ENCODE measurements at places on chromosomes 2 and 18. TPM values are rescaled to one million over a fixed set of nuclear protein-coding genes. Genes with fewer than 3 reads are reported as not detected.
A peak's percentile ranks its signal among the peaks of the same experiment; 100 is the strongest.

DNA sequence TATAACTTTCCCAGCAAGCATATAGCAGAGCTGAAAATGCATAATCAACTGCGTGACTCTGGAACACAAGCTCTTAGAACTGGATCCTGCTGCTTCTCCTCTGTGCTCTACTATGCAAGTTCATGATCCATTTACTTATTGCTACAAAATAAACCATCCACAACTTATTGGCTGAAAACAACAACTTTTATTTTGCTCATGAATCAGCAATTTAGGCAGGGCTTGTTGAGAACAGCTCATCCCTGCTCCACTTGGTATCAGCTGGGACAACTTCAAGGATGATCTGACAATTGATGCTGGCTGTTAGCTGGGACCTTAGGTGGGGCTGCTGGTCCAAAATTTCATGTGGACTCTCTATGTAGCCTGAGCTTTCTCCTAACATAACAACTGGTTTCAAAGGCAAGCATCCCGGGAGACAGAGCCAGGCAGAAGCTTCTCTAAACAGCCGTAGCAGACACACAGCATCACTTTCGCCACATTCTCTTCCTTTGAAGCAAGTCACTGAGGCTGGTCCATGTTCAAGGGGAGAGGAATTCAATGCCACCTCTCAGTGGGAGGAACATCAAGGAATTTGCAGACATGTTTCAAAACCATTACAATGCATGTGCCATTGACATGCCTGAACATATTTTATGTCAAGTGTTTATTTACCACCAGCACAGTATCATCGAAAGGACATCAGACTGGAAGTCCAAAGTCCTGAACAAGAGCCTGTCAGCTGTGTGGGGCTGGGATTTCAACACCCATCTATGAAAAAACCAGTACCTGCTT is 153.1 kb upstream of the PKDCC start:
- DNase-seq = no peak

DNA sequence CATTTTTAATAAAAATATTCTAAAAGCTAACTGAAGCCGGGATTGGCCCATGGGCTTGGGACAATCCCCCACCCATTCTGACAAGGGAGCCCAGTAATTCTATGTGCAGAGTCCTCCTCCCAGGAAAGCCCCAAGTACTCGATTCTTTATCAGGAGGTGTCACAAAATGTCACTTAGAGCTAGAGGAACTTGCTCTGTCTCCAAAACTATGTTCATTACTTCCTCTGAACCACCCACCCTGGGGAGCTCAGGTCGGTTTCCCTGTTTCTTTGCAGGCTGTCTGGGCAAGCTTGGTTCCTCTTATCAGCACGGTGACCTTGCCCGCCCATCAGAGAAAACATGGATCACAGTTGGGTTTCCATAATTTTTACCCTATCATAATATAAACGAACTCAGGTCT is 430.6 kb upstream of the ID2 start:
- no peak for DNase-seq

- no peak for DNase-seq
These were observed 5.9 kb downstream of the NRXN1 start for GRCh38 chr2:51025906-51026555.

DNA sequence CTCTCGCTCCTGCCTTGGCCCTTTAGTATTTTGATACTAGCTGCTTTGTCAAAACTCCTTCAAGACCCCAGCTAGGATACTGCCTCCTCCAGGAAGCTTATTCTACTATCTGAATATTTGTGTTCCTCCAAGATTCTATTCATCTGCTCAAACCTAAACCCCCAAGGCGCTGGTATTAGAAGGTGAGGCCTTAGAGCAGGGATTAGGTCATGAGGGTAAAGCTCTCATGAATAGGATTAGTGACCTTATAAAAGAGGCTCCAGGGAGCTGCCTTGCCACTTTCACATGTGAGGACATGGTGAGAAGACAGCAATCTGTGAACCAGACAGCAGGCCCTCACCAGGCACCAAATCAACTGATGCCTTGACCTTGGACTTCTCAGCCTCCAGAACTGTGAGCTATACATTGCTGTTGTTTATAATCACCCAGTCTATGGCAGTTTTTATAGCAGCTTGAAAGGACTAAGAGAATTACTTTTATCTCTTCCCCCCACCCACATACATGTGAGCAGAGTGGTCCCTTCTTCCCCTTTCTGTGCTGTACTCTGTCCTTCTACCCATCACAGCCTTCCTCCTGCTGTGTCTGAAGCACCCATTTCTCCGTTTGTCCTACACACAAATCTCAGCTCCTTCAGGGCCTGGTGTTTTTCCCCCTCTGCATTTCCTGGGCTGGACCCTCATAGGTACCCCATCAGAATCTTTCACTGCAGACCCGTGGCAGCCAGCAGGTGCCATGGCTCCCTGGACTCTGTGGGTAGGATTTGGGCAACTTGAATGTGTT is 54.5 kb downstream of the HS1BP3 start:
- peak; percentile 27 for DNase-seq

Gene DSC1
- not detected for total RNA-seq

All from sciatic nerve (tissue), 2 donors.